ENCODE measurements at places on chromosomes 5 and 9.

DNA sequence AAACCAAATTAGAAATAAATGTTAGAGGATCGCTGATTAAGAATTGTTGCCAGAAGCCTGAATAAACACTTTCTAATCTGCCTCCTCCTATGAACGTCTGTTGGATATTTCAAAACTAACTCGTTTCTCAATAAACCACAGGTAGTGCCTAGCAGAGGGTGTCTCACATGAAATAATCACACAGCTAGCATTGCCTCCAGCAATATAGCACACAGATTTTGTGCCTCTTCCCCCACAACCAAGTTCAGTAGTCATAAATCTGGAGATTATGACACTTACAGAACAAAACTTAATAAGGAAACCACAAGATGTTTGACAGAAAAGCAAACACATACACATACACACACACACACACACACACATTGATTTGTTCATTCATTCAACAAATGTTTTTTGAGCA is 173.2 kb upstream of the CDH10 start:
- ATAC-seq, result no peak

- ATAC-seq, result no peak
These were observed 678 bp downstream of the SLC26A2 start for GRCh38 chr5:149961186-149961685.

DNA sequence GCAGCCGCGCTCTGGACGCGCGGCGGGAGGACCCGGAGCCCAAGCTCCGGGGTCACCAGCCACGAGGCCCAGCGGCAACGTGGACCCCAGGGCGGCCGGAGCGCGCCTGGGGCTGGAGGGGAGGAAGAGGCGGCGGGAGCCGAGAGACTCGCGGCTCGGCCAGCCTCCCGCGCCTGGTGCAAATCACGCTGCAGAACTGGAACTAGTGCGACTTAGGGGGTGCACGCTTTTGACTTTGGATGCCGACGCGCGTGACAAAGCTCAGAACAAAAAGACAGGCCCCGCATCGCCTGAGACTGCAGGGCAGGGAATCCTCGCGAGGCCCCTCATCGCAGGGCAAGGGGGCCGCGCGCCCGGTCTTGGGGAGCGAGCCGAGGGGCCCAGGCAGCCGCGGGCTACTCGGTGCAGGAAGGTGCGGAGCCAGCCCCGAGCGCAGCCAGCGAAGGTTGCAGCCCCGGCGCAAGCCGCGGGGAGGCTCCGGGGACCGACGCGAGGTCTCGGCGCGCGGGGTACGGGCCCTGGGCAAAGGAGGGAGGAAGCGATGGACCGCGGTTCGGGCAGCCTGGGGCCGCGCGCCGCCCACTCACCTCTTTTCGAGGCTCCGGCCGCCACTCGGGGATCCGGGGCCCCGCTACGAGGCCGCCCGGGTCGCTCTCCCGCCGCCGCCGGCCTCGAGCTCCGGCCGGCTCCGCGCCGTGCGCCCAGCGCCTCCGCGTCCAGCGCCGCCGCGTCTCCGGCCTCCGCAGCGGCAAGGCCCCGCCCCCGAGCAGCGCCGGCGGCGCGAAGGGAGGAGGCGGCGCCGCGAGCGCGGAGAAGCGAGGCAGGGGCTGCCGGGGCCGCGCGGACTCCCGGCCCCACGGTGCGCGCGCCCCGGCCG is at the start of gene GOLM1:
Gene GOLM1 (minus strand): TSS at position 735 of the 877 bp plus-strand sequence. CDS start 20,238 bp downstream, outside the sequence.
- ATAC-seq, result peak; percentile 92

- ATAC-seq, result no peak
These were observed 211.1 kb upstream of the ACTBL2 start for GRCh38 chr5:57693488-57694305.

GRCh38 chr5:150860246-150860821 is 14.0 kb downstream of the IRGM start:
- ATAC-seq, result no peak

Data from gastroesophageal sphincter (tissue), 4 donors.